ENCODE measurements at places on chromosomes 6 and 20.

DNA sequence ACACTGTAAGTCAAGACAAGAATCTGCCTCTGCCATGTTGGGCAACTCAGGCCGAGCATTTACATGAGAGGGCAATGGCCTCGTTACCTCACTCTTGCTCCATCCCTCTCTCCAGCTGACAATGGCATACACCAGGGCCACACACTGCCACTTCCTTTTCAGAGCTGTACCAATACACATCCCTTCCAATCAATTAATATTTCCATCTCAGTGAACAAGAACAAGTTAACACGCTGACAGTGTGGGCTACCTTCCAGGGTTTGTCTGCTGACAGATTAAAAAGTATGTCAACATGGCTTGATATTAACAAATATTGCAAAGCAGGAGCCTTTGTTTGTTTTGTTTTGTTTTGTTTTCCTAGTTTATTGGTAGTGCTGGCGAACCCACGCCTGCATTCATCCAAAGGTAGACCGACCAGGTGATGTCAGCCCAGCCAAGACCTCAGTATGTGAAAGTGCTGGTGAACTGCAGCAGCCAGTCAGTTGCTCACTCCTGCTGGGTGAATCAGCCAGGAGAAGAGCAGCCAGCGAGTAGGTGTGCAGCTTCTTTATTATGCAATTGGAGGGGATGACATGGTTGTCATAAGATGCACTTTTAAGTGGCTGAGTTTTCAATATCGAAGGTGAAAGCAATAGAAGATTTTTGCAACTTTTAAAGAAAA, 487.3 kb upstream of the JARID2 start:
- DNase-seq: peak; percentile 78

GRCh38 chr20:50004229-50004628, 21.4 kb downstream of the SNAI1 start:
- DNase-seq: peak; percentile 52

- DNase-seq: no peak
Measured at GRCh38 chr6:150201772-150202329, 59.0 kb downstream of the PPP1R14C start.

DNA sequence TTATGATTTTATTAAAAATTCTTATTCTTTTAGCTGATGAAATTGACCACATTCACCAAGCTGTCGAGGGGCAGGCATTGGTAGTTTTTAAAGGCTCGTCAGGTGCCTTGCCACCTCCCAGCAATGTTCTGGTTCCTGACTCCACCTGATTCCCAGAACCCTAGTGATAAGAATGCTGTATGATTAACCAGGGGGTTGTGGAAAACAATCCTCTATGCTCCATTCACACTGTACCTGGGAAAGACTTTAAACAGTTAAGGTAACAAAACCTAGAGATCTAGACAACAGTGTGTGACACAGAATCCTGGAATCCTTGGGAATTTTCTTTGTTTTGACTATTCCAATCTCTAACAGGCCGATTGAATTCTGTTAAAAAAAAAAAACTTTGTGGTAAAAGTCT, 165.7 kb upstream of the OLIG3 start:
- no peak for DNase-seq

- DNase-seq: peak; percentile 74
Measured at GRCh38 chr6:35449287-35449881, 2.8 kb upstream of the FANCE start.

DNA sequence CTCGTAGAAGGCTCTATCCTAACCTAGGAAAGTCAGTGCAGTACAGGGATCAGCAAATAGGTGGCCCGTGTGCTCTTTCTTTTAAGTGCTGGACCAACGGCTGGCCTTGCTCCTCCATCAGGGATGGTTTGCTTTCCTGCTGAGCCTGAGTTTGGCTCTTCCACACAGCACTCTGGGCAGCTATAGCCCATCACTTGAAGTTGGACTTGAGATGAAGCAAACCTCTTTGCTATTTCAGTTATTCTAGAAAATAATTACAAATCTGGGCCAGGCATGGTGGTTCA, 66.9 kb upstream of the KCNK16 start:
- peak; percentile 17 for DNase-seq

DNA sequence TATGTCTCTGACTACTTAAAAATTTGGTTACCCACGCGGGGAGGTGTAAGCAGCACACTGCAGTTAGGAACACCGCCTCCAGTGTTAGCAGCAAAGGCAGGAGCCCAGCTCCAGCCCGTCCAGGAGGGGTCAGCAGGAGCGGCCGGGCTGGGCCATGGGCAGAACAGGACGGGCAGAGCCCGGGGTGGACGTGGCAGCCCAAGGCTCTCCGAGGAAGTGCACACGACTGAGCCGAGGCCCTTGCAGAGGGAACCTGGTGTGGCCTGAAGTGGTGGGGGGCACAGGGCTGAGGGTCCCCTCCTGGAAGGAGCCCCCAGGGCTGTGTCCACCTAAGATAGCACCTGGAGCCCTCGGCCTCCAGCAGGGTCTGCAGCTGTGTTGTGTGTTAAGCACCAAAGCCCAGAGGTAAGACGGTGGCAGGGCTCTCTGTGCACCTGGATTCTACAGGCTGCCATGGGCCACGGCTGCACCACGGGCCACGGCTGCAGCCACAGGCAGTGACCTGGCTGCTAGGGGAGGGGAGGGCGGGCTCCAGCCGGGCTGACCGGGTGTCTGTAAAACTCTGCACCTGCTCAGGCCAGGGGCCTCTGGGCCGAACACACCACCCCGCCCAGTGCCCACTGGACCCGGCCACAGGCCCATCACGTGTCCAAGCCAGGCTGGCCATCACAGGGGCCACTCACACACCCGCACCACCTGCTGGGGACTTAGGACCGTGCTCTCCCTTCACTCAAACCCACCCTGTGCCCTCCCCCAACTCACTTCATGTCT, 6.6 kb downstream of the SLC2A4RG start:
- DNase-seq: no peak

Measured in MCF 10A (cell line).